ENCODE measurements at places on chromosomes 12 and 14. TPM values are rescaled to one million over a fixed set of nuclear protein-coding genes. Genes with fewer than 3 reads are reported as not detected.

The ENDOU gene
- not detected for total RNA-seq

The ARHGDIB gene
- 1.6 TPM for total RNA-seq

The IL26 gene
- total RNA-seq, result not detected

DNA sequence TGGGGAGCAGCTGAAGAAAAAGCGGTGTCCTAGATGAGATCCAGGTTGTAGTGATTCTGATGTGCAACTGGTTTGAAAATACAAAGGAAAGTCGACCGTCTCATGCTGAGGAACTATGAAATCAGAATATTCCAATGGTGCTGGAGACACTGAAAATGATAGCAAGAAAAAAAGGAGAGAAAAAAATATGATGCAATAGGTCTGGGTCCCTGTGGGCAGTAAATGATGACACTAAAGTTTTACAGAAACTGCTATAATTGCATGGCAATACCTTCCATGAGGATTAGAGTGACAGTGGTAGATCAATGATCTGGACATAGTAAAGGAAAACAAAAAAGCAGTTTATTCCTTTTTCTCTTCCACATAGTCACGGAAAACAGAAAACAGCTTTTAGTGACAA, 2.3 kb downstream of the PYM1 start:
- H3K4me3 ChIP-seq, result peak overlapping the region; percentile 94
- DNase-seq, result no peak
- no peaks in the 10 kb centered on the region for H3K27me3 ChIP-seq

- DNase-seq, result no peak
- H3K4me3 ChIP-seq, result no peak overlapping the region
- 0 out of 2 replicates have a peak, but pooled peaks cover 3% of the 10 kb centered on the region for H3K27me3 ChIP-seq
- H3K4me1 ChIP-seq, result no peaks in the 10 kb centered on the region
- peaks cover 32% of the 10 kb centered on the region for H3K36me3 ChIP-seq
- no peak overlapping the region for H3K27ac ChIP-seq
These were observed 14.4 kb downstream of the AREL1 start for GRCh38 chr14:74698465-74698864.

The TOX4 gene
- total RNA-seq, result 53.0 TPM

The GLIPR1L1 gene
- 0.69 TPM for total RNA-seq

The MYO1H gene
- 0.44 TPM for total RNA-seq

DNA sequence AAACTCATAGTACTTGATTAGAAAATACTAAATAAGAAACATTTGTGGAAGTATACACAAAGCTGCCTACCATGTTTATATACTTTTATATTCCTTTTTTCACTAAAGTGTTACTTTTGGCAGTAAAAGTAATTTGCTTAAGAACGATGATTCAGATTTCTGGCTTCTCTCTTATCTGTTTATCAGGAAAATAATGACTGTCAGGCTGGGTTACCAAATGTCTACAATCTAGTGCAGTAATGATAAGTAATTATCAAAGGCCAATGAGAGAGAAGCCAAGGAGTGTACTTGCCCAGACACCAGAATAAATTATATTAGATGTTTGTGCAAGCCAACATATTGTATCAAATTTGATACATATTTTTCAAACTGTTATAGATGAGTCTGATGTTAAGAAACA, 113.4 kb downstream of the RALGAPA1 start:
- peaks cover 26% of the 10 kb centered on the region for H3K4me1 ChIP-seq
- H3K27me3 ChIP-seq, result no peaks in the 10 kb centered on the region
- H3K27ac ChIP-seq, result no peak overlapping the region
- H3K4me3 ChIP-seq, result no peak overlapping the region
- DNase-seq, result no peak
- H3K36me3 ChIP-seq, result no peaks in the 10 kb centered on the region

- peak; percentile 77 for DNase-seq
- no peaks in the 10 kb centered on the region for H3K27me3 ChIP-seq
- H3K4me3 ChIP-seq, result peak overlapping the region; percentile 87
- H3K4me1 ChIP-seq, result peaks cover 48% of the 10 kb centered on the region
- H3K36me3 ChIP-seq, result peaks cover 56% of the 10 kb centered on the region
- H3K27ac ChIP-seq, result peak overlapping the region; percentile 94
These were observed 804 bp downstream of the GAPDH start for GRCh38 chr12:6534945-6535696.

DNA sequence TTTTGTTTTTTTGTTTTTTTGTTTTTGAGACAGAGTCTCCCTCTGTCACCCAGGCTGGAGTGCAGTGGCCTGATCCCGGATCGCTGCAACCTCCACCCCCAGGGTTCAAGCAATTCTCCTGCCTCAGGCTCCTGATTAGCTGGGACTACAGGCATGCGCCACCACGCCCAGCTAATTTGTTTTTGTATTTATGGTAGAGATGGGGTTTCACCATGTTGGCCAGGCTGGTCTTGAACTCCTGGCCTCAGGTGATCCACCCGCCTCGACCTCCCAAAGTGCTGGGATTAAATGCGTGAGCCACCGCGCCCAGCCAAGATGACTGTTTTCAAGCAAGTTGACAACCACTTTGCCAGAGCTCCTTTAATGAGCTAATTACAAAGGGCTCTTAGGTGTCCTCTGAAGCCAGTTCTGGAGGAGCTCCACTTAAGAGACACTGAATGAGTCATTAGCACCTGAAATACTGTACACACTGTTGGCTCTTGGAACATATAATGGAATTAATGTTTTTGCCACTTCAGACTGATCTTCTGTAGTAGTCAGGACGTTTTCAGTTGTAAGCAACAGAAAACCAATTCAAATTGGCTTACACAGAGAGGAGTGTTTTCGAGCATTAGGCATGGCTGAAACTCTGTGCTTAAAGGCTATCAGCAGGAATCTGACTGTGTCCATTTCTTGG, 55.4 kb upstream of the MED13L start:
- no peak overlapping the region for H3K27ac ChIP-seq
- peaks cover 18% of the 10 kb centered on the region for H3K4me1 ChIP-seq
- H3K4me3 ChIP-seq, result no peak overlapping the region
- no peak for DNase-seq

The MAP3K9 gene
- total RNA-seq, result 28.0 TPM

GRCh38 chr12:16150276-16150675, 127.2 kb downstream of the SLC15A5 start:
- no peak overlapping the region for H3K4me3 ChIP-seq
- DNase-seq, result no peak
- H3K36me3 ChIP-seq, result no peaks in the 10 kb centered on the region

The PMEL gene
- 72.2 TPM for total RNA-seq

The MYF6 gene
- total RNA-seq, result 0.15 TPM

DNA sequence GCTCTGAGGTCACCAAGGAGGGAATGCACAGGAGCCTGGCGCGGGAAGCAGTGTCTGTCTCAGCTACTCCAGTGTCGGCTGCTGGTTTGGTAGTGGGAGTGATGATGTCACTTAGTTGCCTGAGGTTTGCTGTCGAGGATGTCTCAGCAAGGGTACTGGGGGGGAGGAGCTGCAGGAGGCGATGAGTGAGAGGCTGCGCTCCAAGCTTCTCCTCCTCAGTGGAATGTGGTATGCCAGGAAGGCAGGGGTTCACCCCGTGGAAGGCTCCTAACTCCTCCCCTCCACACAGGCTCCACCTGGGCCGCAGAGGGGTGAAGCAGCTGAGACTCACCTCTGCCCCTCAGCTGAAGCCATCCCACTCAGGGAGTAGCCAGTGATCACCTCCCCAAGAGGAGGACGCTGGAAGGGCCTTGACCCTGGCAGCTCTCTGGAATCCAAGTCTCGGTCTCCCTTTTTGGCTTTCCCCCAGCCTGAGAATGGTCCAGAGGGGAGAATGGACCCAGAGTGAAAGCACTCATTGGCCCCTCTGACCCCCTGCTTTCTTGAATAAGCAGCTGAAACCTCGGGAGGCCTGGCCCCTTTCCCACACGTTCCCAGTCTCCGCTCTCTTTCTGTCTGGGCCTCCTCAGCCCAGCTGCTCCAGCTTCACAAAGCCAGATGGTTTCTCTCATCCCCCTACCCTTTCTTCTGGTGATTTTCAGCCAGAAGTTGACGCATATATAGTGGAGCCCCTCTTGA, 178.9 kb upstream of the FKBP4 start:
- no peaks in the 10 kb centered on the region for H3K36me3 ChIP-seq
- H3K27me3 ChIP-seq, result no peaks in the 10 kb centered on the region
- H3K4me1 ChIP-seq, result peaks cover 12% of the 10 kb centered on the region
- H3K4me3 ChIP-seq, result no peak overlapping the region
- no peak overlapping the region for H3K27ac ChIP-seq

DNA sequence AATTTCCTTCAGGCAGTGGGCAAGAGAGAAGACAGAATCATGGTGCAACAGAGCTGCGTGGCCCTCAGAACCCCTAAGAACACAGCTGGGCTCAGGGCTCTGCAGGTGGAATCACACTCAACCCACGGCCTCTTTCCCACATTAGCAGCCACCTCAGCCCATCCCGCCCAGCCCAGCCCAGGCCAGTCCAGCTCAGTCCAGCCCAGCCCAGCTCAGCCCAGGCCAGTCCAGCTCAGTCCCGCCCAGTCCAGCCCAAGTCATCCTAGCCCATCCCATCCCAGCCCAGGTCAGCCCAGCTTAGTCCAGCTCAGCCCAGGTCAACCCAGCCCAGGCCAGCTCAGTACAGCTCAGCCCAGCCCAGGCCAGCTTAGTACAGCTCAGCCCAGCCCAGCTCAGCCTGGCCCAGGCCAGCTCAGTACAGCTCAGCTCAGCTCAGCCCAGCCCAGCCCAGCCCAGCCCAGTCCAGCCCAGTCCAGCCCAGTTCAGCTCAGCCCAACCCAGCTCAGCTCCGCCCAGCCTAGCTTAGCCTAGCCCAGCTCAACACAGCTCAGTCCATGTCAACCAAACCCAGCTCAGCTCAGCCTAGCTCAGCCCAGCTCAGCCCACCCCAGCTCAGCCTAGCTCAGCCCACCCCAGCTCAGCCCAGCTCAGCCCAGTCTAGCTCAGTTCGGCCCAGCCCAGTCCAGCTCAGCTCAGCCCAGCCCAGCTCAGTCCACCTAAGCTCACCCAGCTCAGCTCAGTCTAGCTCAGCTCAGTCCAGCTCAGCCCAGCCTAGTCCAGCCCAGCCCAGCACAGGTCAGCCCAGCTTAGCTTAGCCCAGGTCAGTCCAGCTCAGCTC, 183.1 kb downstream of the TMEM121 start:
- peaks cover 20% of the 10 kb centered on the region for H3K36me3 ChIP-seq
- no peak for DNase-seq
- H3K4me3 ChIP-seq, result no peak overlapping the region
- H3K27ac ChIP-seq, result no peak overlapping the region

- no peaks in the 10 kb centered on the region for H3K36me3 ChIP-seq
- no peaks in the 10 kb centered on the region for H3K4me1 ChIP-seq
- no peaks in the 10 kb centered on the region for H3K27me3 ChIP-seq
- H3K4me3 ChIP-seq, result no peak overlapping the region
These were observed 993.2 kb downstream of the BCL11B start for GRCh38 chr14:98278800-98279199.

GRCh38 chr12:22588817-22589216, 36.2 kb upstream of the ETNK1 start:
- no peak overlapping the region for H3K27ac ChIP-seq
- no peak for DNase-seq
- H3K4me3 ChIP-seq, result no peak overlapping the region
- no peaks in the 10 kb centered on the region for H3K36me3 ChIP-seq

The GMFB gene
- 56.4 TPM for total RNA-seq

- DNase-seq, result peak; percentile 88
- H3K4me3 ChIP-seq, result no peak overlapping the region
- peaks cover 32% of the 10 kb centered on the region for H3K4me1 ChIP-seq
These were observed 16.3 kb downstream of the RAPGEF3 start for GRCh38 chr12:47742253-47742825.

GRCh38 chr12:48795550-48796455, 6.9 kb upstream of the ADCY6 start:
- H3K27ac ChIP-seq, result no peak overlapping the region
- peaks cover 5% of the 10 kb centered on the region for H3K27me3 ChIP-seq
- H3K36me3 ChIP-seq, result no peaks in the 10 kb centered on the region
- peak; percentile 87 for DNase-seq

Data from WTC11 (cell line).